ENCODE measurements at places on chromosomes 3 and 15. TPM values are rescaled to one million over a fixed set of nuclear protein-coding genes. Genes with fewer than 3 reads are reported as not detected.

DNA sequence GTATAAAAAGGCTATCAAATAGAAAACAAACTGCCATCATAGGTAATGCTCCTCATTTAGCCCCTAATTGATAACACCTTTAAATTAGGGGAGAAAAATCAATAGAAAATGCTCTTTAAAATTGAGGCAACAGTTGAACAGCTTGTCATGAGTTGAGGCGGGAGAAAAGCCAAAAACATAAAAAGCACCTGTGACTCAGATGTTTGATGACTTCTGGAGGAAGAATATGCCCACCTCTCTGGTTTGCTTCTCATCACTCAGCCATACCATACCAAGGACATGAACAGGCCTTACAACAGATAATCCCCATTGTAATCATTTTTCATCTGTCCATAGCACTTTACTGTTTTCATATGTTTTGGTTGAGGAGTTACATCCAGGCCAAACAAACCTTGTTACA lies 246.0 kb downstream of the MYRIP start:
- no peak for DNase-seq

- DNase-seq = no peak
Measured at GRCh38 chr3:33751336-33751735, 33.3 kb upstream of the CLASP2 start.

DNA sequence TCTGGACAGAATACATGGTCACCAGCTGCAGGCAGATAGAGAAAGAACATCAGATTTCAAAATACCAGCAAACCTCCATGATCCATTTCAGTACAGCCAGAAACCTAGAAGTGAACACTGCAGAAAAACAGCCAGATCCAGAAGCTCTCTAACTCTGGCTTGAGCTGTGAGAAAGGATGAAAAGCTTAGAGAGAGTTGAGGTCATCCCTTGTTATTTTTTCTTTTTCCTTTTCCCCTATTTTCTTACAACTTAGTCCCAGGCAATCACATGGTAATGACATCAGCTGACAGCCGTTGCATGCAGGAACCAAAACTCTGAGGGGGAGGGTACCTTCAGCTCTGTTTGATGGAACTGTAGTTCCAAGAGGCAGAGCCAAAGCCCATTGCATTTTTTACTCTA lies 113.2 kb downstream of the TCF12 start:
- no peak for DNase-seq

- DNase-seq = no peak
Measured at GRCh38 chr15:68546318-68546717, 32.5 kb upstream of the CORO2B start.

ASB14 gene
- total RNA-seq = not detected

EPHA6 gene
- not detected for total RNA-seq

ECE2 gene
- total RNA-seq = not detected

CLRN1 gene
- total RNA-seq = not detected

CACNA1D gene
- not detected for total RNA-seq
